ENCODE measurements at places on chromosomes 7 and 10.

- DNase-seq = no peak
These were observed 415.0 kb downstream of the PARD3 start for GRCh38 chr10:34400075-34400474.

DNA sequence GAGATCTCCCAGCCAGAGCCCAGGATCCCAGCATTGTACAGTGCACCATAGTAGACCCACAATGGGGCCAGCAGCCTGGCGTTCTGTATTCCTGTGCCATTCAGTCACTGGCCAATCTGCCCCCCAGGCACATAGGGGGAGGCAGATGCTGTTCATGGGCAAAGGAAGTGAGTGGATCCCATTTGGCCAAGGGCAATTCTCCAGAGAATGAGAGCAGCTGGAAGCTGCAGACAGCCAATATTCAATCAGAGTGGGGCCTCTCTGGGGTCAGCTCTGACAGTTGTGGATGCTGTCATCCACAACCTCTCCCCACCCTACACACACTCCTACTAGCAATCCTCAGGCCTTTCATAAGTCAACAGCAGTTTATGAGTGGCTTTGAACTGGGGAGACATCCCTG, 17.5 kb downstream of the STEAP1B start:
- no peak for DNase-seq

- no peak for DNase-seq
These were observed 51.9 kb downstream of the EPC1 start for GRCh38 chr10:32295027-32295426.

- DNase-seq = no peak
These were observed 1.4 kb upstream of the ASNS start for GRCh38 chr7:97873606-97874005.

DNA sequence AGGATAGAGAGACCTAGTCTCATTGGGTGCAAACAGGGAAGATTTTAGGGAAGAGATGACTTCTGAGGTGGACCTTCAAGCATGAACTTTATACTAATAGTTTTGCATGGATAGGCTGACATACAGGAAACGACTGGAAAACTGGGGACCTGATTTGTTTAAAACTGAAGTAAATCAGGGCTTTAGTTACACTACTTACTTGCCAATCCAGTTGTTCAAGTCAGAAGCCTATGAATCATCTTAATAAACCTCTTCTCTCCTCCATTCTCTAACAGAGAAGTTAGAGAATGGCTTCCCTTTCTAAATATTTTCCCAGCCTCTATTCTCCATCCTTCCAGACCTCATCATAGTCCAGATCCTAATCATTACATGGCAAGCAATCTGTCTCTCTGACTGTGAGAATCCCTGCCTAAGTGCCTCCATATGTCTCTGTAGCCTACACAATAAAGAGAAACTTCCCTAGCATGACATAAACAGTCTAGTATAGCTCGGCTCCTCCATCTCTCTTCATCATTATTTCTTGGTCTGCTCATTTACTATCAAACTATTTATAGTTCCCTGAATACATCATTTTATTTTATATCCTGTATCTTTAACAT, 55.8 kb downstream of the PRKG1 start:
- DNase-seq = peak; percentile 51

DNA sequence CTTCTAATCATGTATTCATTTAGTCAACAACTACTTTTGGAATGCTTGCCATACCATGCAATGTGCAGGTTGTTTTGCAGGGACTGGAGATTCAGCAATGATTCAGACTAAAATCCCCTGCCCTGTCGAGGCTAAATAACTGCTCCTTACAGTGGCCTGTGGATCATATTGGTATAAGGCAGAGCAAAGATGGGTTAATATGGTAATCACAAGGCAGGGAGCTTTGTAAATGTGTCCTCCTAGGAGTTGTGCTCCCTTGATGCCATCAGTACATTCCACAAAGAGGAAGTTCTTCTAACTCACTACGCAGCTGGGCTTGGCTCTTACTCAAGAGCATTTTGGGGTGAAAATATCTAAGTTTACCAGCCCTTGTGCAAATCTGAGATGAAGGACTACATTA, 614 bp upstream of the IFIT2 start:
- DNase-seq = peak; percentile 30

DNA sequence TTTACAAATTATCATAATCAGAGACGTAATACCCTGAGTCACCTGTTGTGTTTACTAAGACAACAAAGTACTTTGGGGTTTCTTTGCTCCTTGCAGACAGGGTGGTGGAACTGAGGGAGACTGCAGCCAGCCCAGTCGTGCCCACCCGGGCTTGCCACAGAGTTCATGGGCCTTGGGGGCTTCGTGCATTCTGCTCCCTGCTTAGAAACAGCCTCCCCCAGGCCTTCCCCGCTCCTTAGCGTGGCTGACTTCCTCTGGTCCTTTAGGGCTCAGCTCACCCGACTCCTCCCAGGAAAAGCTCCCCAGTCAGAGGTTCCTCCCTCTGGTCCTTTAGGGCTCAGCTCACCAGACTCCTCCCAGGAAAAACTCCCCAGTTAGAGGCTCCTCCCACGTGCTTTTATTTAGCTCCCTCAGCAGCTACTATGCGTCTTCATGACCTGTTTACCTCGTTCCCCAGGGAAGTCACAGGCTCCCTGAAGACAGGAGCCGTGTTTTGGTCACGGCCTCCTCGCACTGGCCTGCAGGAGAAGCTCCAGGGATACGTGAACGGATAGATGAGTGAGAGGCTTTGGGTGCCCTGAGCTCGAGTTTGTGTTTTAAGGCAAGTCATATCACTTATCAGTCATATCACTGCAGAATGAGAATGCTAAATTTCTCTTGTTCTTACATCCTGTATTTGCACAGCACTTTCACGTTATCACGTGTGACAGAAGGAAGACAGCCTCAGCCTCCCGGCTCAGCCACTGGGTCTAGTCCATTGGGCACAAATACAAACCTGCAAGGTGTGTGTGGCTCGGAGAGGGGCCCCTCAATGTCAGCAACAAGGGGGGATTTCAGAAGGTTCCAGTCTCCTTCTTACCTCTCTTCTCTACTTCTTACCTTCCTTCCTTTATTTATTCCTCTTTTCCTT, 52.7 kb upstream of the VIPR2 start:
- DNase-seq = no peak

GRCh38 chr10:132333386-132333785, 1.4 kb downstream of the LRRC27 start:
- DNase-seq = no peak

- DNase-seq = no peak
These were observed 132.2 kb downstream of the ANLN start for GRCh38 chr7:36521911-36522310.

DNA sequence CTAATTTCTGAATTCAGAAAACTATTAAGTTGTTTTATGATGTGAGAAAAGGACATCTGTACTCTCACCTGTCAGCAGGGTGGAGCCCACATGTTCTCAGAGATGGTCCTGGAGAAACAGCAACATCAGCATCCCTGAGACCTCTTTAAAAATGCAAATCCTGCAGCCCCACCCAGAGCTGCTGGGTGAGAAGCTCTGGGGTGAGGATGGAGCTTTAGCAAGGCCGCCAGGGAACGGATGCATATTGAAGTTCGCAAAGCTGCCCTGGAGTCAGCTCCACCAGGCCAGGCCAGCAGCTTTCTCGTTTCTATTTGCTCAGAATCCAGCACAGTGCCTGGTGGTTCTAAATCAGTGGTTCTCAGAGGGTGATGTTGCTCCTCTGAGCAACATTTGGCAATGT, 49.1 kb downstream of the PRKCQ start:
- no peak for DNase-seq

DNA sequence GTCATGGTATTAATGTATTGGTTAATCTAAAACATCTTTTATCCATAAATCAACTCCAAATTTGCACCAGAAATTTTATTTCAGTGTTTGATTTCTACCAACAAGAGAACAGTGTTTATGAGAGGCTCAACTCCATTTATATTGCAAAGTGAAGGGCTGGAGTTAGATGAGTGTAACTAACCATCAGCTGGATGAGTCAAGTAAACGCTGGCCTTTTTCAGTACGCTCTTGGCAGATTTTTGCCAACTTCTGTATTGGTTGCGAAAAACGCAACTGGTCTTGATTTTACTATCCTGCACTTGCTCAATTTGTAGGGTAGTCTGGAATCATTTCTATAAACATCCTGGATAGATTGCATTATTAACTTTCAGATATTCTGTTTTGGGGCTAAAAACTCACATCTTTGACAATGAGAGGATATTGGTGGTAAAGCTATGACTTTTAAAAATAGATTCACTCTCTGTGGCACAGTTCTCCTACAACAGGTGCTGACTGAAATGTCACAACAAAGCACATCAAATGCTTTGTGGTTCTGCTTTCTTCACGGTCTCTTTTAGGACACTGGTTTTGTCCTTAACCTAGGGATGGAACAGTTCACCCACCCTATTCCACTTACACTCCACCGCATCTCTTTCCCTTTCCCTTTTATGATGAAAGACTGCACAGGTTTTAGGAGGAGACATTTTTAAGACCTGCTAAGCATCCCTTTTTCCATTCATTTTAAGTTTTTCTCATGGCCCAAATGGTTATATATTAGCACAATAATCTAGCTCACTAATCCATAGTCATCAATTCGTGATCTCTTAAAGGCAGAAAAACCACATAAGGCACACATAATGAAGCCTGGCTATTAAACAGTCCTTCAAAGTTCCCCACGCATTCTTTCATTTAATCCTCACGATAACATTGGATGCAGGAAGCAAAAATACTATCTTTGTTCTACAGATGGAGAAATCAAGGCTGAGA, 12.8 kb downstream of the CACNA2D1 start:
- DNase-seq = peak; percentile 62

GRCh38 chr10:102579328-102579727, 65.0 kb upstream of the TRIM8 start:
- peak; percentile 31 for DNase-seq
